Cardiac muscle cell (in vitro differentiated cells and primary cell): ENCODE measurements at places on chromosomes 4 and X. TPM values are rescaled to one million over a fixed set of nuclear protein-coding genes. Genes with fewer than 3 reads are reported as not detected.

DNA sequence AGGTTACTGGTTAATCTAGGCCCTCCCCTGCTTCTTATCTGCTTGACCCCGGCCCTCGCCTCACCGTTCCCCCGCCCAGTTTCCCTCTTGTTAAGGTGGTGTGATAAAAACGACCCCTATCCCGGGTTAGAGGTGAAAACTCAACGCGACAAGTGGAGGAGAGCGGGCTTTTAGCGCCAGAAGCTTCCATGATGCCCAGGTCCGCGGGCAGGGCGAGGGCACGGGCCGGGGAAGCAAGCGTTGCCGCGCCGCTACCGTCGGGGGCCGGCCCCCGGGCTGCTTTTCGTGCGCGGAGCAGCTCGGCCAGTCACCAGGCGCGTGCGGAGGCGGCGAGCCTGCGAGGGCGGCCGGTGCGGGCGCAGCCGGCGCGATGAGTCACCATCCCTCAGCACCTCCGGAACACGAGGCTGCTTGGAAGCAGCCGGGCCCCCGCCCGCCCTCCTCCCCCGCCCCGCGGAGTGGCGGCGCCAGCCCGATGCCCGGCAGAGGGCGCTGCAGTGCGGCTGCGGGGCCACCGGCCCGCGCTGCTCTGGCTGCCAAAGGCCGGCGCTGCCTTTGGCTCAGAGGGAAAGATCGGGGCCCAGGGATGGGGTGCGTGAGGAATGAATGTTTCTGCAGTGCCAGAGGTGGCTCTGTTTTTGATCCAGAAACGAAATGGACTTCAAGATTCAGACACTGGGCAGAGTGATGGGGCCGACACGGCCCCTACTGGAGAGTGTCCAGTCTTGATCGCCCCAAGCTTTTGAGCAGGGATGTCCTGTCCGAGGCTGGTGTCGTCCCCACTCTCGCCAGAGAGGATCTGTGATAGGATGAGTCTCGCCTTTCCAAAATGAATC, 107.8 kb downstream of the NHSL2 start:
- H3K4me3 ChIP-seq = no peak overlapping the region
- H3K36me3 ChIP-seq = no peaks in the 10 kb centered on the region
- H3K27ac ChIP-seq = peak overlapping the region; percentile 80
- H3K4me1 ChIP-seq = peaks cover 3% of the 10 kb centered on the region
- DNase-seq = peak; percentile 92
- no peaks in the 10 kb centered on the region for H3K27me3 ChIP-seq

- no peak for DNase-seq
- H3K4me3 ChIP-seq = no peak overlapping the region
- no peaks in the 10 kb centered on the region for H3K4me1 ChIP-seq
- no peaks in the 10 kb centered on the region for H3K27me3 ChIP-seq
These were observed 38.1 kb downstream of the NFXL1 start for GRCh38 chr4:47876310-47876709.

Gene ZCCHC12
- total RNA-seq = 2.5 and 5.0 TPM in 2 replicates

GRCh38 chr4:182697094-182697493, 220.1 kb downstream of the DCTD start:
- H3K36me3 ChIP-seq = no peaks in the 10 kb centered on the region
- H3K27ac ChIP-seq = no peak overlapping the region
- DNase-seq = no peak

Gene COQ2
- total RNA-seq = 6.1 and 6.4 TPM in 2 replicates

DNA sequence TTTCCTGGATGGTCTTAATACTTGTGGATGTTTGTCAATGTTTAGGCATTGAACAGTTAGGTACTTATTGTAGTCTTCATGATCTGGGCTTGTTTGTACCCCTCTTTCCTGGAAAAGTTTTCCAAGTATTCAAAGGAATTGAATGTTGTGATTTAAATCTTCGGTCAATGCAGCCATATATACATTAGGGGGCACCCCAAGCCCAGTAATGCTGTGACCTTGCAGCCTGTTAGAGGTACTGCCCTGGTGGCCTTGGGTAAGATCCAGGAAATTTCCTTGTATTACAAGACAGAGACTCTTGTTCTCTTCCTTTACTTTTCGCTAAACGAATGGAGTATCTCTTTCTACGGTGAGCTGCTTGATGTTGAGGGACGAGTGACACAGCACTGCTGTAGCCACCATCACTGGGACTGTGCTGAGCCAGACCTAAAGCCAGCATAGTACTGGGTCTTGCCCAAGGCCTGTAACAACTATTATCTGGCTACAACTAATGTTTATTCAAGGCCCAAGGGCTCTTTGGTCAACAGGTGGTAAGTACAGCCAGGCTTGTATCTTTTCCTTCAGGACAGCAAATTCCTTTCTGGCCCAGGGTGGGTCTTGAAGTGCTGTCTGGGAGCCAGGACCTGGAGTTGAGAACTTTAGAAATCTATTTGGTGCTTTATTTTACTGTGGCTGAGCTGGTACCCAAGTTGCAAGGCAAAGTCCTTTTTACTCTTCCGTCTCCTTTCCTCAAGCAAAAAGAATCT, 118.3 kb upstream of the ATOH1 start:
- H3K27me3 ChIP-seq = no peaks in the 10 kb centered on the region
- no peaks in the 10 kb centered on the region for H3K36me3 ChIP-seq
- peak; percentile 67 for DNase-seq
- H3K4me3 ChIP-seq = no peak overlapping the region

Gene C4orf33
- 3.7 and 6.1 TPM in 2 replicates for total RNA-seq

DNA sequence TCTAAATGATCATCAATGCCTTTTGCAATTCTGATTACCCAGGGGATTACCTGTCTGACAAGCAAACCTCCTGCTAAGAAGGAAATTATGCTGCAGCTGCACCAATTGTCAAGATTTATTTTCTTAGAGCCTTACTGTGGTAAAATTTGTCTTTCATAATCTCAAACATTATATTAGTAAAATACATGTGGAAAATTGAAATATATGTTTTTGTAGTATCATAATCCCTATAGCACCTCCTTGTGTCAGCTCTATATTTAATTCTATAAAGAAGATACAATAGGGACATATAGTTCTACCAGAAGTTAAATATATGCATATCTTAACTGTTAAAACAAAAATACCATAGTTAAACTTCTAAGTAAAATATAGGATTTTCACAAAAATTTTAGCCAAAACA, 655.6 kb upstream of the PCDH10 start:
- H3K4me3 ChIP-seq = no peak overlapping the region
- no peaks in the 10 kb centered on the region for H3K36me3 ChIP-seq
- no peak overlapping the region for H3K27ac ChIP-seq
- DNase-seq = no peak

GRCh38 chr4:62377245-62377644, 1177.1 kb downstream of the ADGRL3 start:
- H3K27ac ChIP-seq = no peak overlapping the region
- H3K4me3 ChIP-seq = no peak overlapping the region
- no peaks in the 10 kb centered on the region for H3K27me3 ChIP-seq
- no peak for DNase-seq
- no peaks in the 10 kb centered on the region for H3K36me3 ChIP-seq

DNA sequence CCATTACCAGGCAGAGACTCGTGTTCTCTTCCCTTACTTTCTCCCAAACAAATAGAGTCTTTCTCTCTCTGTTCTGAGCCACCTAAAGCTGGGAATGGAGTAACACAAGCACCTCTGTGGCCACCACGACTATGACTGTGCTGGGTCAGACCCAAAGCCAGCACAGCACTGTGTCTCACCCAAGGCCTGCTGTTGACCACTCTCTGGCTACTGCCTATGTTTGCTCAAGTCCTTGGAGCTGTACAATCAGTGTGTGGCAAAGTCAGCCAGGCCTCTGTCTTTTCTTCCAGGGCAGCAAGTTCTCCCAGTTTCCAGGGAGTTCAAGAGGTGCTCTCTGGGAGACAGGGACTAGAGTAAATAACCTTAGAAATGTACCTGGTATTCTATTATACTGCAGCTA, 239.4 kb downstream of the FAM47A start:
- H3K4me3 ChIP-seq = no peak overlapping the region
- H3K36me3 ChIP-seq = no peaks in the 10 kb centered on the region
- H3K27ac ChIP-seq = no peak overlapping the region
- H3K27me3 ChIP-seq = no peaks in the 10 kb centered on the region
- DNase-seq = no peak
- no peaks in the 10 kb centered on the region for H3K4me1 ChIP-seq

GRCh38 chr4:33302321-33302720, 2582.2 kb downstream of the PCDH7 start:
- no peak overlapping the region for H3K27ac ChIP-seq
- DNase-seq = no peak
- H3K4me1 ChIP-seq = no peaks in the 10 kb centered on the region
- no peaks in the 10 kb centered on the region for H3K36me3 ChIP-seq
- H3K27me3 ChIP-seq = no peaks in the 10 kb centered on the region

Gene SRP72
- total RNA-seq = 35.3 and 46.9 TPM in 2 replicates

DNA sequence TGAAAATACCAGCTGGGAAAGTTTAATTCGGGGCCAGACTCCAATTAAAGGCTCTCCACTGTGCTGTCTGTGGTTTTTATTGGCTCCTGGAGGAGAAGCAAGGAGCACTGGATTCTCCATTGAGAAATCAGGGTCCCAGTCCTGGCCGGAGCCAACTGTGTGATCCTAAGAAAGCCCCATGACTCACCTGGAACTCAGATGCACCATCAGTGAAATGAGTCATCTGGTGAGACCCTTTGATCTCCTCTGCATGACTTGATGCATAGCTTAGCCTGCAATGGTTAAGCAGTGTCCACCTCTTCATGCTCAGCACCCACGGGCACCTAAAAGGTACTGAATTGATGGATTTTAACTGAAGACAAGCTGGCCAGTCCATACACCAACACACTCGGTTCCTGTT, 119.2 kb upstream of the VCX3B start:
- H3K27ac ChIP-seq = no peak overlapping the region
- DNase-seq = no peak
- H3K36me3 ChIP-seq = no peaks in the 10 kb centered on the region
- H3K4me1 ChIP-seq = no peaks in the 10 kb centered on the region

DNA sequence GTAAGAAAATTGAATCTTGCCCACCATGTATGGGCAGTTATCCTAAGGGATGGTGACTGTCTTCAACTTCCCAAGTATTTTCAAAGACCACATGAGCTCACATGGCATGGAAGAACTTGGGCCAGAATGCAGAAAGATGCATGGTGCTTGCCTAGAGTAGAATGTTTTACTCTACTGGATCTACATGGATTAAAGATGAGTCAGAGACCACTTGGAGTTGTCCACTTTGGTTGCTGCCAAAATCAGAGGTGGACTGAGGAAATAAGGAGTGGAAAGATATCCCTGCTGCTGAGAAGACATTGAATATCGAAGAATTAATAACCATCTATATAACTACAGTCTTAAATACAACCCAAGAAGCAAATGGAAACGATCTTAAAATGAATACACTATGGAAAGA, 498.1 kb downstream of the NLGN4X start:
- H3K27me3 ChIP-seq = no peaks in the 10 kb centered on the region
- DNase-seq = no peak
- H3K27ac ChIP-seq = no peak overlapping the region
- no peaks in the 10 kb centered on the region for H3K4me1 ChIP-seq
- H3K36me3 ChIP-seq = no peaks in the 10 kb centered on the region
- no peak overlapping the region for H3K4me3 ChIP-seq

Gene SPOCK3
- total RNA-seq = 2.1 and 4.6 TPM in 2 replicates

DNA sequence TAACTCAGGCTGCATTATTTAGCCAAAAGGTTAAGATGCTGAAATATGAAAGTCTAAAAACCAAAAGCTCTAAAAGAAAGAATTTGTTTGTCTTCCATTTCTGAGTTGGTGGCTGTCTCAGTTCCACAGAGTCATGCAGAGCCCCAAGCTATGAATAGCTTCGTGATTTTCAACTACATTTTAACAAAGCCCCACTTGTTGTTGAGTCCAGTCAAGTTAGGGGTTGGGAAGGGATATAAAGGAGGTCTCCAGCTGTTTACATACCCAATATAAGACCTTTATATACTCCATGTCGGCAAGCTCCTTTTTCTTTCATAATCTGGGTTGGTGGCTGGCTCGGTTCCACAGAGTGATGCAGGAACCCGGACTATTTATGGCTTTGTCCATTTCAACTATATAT, 924.6 kb upstream of the PRKX start:
- H3K4me3 ChIP-seq = no peak overlapping the region
- no peak overlapping the region for H3K27ac ChIP-seq
- no peak for DNase-seq
- H3K36me3 ChIP-seq = no peaks in the 10 kb centered on the region
- no peaks in the 10 kb centered on the region for H3K4me1 ChIP-seq
- H3K27me3 ChIP-seq = no peaks in the 10 kb centered on the region

DNA sequence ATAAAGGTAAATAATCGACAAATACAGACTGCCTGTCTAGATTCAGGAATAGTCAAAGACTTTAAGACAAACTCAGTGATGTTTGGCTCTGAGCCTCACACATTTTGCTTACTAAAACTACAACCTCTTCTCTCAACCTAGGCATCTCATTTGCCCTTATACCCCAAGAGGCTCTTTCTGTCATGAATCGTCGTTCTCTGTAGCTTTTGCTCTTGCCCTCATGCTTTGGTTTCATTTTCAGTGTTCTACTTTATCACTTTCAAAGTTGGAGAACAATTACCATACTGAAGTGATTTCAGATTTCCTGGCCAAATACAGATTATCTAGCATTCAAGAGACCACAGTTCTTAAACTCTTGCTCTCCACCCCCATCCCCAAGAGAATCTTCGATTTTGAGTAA, 114.1 kb upstream of the RAP2C start:
- H3K4me3 ChIP-seq = no peak overlapping the region
- H3K27ac ChIP-seq = no peak overlapping the region
- DNase-seq = no peak
- H3K4me1 ChIP-seq = no peaks in the 10 kb centered on the region
- H3K36me3 ChIP-seq = no peaks in the 10 kb centered on the region

- H3K27me3 ChIP-seq = no peaks in the 10 kb centered on the region
- H3K27ac ChIP-seq = no peak overlapping the region
- H3K36me3 ChIP-seq = peaks cover 18% of the 10 kb centered on the region
- no peak overlapping the region for H3K4me3 ChIP-seq
- peak; percentile 55 for DNase-seq
These were observed 34.8 kb downstream of the SMPX start for GRCh38 chrX:21723084-21723483.

Gene ZNF595
- total RNA-seq = 15.3 and 27.7 TPM in 2 replicates

DNA sequence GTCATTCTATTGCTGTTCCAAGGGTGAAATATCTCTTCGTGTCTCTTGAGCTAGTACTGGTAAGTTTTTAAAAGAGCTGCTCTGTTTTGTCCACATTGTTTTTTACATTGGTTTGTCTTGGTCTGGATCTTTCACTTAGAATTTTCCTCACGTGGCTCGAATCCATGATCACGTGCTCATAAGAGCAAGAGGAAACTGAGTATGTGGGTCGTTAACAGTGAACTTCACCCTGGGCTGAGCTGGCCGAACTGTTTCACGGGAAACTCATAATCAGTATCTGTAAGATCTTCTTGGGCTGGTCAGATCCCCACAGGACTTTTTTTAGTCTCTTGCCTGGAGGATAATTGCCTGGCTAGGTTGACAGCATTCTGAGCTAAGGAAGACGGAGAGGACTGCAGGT, 77.8 kb upstream of the HELT start:
- H3K4me1 ChIP-seq = peaks cover 3% of the 10 kb centered on the region
- H3K4me3 ChIP-seq = no peak overlapping the region
- H3K27ac ChIP-seq = no peak overlapping the region
- no peak for DNase-seq
- H3K27me3 ChIP-seq = peaks cover 3% of the 10 kb centered on the region

GRCh38 chrX:149950681-149951080, 12.4 kb upstream of the EOLA2 start:
- no peak overlapping the region for H3K27ac ChIP-seq
- H3K4me3 ChIP-seq = no peak overlapping the region
- no peaks in the 10 kb centered on the region for H3K36me3 ChIP-seq
- no peaks in the 10 kb centered on the region for H3K27me3 ChIP-seq
